Activated naive CD4-positive, alpha-beta T cell (primary cell): ENCODE measurements at places on chromosomes 13 and 19.

- DNase-seq = no peak
Observed at GRCh38 chr13:112769615-112770014, 79.8 kb downstream of the ATP11A start.

- no peak for DNase-seq
Observed at GRCh38 chr19:38093587-38093986, 130.4 kb downstream of the DPF1 start.

DNA sequence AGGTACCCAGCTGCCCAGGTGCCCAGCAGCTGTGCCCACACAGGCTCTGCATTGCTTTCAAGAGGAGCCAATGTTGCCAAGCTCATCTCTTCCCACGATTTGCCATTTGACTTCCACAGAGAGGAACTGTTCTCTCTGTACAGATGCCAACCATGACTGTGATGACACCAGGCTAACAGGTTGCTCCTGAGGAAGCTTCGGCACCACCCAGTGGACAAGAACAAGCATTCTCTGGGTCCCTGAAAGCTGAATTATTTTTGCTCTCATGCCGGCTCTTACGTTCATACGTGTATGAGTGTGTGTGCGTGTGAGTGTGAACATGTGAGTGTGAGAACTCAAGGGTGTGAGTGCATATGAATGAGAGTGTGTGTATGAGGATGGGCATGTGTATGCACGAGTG is 535.2 kb downstream of the LIG4 start:
- DNase-seq = no peak

DNA sequence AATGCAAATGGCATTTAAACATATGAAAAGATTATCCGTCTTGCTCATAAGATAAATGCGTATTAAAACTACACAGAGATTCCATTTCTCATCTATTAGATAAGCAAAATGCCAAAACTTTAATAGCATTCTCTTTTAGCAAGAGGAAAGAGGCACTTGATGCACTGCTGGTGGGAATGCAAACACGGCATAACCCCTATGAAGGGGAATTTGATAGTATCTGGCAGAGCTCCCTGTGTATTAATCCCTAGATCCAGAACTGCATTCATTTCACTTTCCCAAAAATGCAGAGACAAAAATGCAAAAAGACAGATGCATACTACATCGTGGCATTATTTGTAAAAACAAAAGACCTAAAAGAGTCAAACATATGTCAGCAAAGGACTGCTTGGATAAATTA is 193.6 kb upstream of the STARD13 start:
- no peak for DNase-seq

- no peak for DNase-seq
Observed at GRCh38 chr19:12995596-12996405, 526 bp downstream of the NFIX start.

- no peak for DNase-seq
Observed at GRCh38 chr19:39971380-39972035, 543 bp downstream of the PSMC4 start.

DNA sequence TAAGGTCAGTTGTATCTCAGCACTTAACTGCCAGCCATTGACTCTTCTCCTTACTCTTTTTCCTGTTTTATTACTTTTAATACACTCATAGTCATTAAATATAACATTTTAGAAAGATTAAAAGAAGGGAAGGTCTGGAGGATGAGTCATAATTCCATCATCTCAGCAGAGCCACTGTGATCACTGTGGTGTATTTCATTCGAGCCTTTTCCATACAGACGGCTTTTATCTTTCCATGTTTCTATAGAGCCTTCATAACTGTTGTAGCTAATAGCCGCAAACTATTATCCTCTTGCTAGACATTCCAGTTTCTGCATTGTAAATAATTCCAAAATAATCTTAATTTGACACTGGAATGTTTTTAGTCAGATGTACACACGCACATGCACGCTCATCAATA is 4.7 kb upstream of the FLT1 start:
- no peak for DNase-seq

DNA sequence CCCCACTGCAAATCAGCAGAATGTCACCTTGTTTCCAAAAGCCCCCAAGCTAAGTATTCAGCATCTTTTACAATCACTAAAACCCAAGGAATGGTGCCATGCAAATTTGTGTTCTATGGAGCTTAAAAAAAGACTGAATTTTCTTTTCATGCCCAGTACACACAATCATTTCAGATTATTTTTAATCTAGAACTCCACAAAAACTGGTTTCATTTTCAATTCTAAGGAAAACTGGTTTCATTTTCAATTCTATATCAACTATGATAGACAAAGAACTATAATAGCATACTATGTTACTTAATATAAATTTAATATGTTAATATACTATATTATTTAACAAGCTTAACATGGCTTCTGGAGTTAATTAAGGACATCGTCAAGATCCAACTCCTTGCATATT is 88.4 kb upstream of the DOCK9 start:
- no peak for DNase-seq

DNA sequence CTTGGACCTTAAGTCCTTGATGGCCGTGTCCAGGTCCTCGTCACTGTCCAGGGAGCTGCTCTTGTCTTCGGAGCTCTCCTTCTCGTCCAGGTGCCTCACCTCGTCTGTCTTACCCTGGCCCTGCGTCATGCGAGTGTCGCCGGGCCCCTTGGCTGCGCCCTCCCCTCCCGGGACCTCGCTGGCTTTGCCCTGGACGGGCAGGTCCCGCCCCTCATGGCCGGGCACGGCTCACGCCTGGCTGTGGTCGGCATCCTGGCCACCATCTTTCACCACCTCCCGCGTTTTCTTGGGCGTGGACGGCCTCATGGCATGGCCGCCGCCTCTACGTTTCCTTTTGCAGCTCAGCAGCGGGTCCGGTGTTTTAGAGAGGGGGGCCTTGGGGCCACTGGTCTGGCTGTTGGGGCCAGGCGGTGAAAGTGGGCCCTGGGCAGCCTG is 14.8 kb downstream of the RB1 start:
- DNase-seq = no peak

- DNase-seq = no peak
Observed at GRCh38 chr19:8257052-8257443, 47.9 kb downstream of the CERS4 start.

DNA sequence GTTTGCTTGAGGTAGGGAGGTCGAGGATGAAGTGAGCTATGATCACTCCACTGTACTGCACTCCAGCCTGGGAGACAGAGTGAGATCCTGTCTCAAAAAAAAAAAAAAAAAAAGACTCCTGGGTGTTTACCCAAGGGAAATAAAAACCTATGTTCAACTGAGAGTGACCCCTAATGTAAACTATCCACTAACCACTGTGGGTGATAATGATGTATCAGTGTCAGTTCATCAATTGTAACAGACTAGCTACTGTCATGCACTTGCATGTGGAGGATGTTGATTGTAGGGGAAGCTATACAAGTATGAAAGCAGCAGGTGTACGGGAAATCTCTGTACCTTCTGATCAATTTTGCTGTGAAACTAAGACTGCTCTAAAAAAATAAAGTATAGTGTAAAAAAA is 2.6 kb upstream of the CIB3 start:
- DNase-seq = no peak

GRCh38 chr13:108785844-108786243 is 156.4 kb downstream of the MYO16 start:
- no peak for DNase-seq

DNA sequence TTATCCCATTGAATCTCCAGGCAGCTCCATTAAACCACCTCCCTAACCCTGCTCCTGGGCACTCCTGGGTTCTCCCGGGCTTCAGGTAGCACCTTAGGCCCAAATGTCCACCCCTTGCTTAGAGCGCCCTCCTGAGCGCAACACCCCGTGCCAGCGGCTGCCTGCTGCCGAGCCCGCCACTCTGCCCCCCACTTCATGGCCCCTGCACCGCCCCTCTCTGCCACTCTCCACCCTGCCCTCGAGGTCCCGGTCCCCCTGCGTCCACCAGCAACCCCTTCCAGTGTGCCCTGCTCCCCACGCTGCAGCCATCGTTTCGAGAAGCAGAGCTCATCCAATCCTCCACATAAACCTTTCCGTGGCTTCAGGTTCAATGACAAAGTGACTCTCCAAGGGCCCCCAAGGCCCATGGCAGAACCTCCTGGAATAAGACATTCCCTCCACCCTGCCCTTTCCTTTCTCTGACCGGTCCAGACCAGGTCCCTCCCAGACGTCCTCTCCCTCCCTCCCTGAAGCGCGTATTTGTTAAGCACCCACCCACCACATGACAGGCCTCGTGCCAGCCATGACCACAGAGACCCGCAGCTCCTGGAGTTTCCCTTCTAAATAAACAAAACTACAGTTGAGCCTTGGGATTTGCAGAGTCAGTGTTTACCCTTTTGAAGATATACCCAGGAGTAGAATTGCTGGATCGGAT is 66.6 kb downstream of the ARHGEF18 start:
- no peak for DNase-seq

GRCh38 chr19:33191501-33191900 is 2.6 kb upstream of the LRP3 start:
- no peak for DNase-seq

DNA sequence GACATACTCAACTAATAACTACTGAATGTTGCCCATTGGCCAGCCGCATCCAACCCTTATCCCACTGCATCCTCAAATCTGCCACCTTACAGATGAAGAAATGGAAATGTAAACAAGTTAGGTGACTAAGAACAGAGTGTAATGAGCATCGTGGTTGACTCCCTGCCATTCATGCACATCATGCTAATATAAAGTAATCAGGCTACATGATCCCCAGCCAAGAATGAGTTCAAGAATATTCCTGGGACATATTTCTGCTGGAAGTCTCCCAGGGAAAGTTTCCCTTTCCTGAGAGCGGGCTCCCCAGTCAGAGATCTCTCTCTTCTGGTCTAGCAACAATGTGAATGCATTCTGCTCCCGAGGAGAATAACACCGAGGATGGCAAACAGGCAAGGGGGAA is 55.9 kb upstream of the SERP2 start:
- DNase-seq = no peak

DNA sequence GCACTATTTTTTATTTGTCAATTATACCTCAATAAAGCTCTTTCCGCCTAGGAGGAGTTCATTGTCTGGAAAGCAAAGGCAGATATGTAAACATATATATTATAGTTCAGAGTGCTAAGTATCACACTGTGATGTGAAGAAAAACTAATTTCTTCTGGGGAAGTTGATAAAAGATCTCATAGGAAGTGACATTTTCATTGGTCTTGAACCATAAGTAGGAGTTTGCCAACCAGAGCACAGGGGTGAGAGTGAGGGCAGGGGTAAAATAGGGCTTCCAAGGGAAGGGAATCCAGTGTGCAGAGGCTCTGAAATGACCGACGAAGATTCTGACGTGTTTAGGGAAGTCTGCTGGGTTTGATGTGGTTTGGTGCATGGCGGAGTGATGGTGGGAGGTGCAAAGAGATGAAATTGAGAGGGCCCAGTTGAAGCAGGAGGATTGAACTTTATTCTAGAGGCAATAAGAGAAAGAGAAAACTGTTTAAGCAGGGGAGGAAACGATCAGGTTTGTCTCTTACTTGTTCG is 780 bp upstream of the GTF2F2 start:
- DNase-seq = peak; percentile 1

DNA sequence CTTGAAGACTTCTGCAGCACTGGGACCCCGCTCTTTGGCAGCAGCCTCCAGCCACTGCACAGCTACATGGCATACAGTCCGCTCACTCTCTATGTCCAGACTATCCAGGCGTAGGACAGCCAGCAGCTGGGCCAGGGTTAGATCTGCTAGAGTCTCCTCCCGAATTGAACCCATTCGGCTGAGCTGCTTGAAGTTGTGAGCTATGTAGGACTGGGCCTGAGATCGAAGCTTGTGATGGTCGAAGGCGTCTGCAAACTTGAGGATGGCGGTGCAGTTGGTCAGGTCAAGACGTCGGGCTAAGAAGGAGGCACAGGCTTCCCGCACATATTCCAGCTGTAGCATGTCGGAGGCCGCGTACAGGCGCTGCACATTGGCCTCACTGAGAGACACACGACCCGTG is 900 bp downstream of the KBTBD7 start:
- no peak for DNase-seq

DNA sequence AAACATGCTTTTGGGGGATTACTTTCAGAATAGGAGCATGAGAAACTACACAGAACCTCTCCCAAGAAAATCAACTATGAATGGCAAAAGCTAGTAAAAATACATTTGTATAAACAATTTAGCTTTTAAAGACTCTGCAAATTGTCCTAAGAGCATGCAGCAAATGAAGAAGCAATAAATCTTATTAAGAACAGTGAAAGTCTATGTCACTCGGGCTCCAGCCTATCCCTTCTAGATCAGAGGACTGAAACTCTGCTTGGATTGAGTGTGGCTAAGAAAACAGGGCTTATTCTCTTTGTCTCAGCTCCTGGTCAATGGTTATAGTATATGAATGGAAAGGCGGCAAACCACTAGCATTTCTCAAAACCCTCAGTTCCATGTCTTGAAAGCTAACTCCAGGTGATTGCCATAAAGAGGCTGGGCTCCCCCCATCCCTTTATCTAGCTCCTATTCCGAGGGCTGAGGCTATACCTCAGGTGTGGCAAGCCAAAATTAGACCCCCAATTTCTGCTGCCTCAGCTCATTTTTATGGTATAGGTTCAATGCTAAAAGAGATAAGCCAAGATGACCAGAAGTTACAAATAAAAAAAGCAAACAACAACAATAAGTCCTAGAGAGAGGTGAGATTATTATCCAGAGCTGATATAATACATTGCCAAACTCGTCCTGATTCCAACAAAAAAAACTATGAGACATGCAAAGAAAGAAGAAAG is 953.2 kb downstream of the SLITRK6 start:
- no peak for DNase-seq

DNA sequence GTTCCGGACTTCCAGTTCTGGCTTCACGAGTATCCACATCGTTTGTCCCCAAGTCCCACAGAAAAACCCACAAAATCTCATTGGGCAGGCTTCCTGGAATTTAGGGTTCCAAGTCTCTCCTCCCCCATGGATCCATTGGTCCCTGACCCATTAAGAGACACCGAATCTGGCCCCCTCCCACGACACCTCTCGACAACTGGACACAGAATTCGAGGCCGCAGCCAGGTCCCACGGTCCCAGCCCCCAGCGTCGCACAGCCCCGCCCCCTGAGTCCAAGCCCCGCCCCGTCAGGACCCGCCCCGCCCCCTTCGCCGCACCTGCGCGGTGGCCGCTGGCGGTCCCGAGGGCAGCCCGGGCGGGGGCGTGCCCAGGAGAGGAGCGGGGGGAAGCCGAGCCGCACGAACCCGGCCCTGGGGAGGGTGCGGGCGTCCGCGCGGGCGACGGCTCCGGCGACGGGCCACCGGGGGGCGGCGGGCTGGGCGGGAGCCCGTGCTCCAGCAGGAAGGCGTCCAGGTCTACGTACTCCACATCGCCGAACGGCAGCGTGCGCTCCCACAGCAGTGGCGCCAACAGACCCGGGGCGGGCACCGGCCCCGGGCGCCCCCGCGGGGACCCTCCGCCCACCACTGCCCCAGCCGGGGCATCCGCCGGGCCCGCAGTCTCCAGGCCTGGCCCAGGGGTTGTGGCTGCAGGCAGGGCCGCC is 1.8 kb downstream of the DBP start:
- peak; percentile 67 for DNase-seq

DNA sequence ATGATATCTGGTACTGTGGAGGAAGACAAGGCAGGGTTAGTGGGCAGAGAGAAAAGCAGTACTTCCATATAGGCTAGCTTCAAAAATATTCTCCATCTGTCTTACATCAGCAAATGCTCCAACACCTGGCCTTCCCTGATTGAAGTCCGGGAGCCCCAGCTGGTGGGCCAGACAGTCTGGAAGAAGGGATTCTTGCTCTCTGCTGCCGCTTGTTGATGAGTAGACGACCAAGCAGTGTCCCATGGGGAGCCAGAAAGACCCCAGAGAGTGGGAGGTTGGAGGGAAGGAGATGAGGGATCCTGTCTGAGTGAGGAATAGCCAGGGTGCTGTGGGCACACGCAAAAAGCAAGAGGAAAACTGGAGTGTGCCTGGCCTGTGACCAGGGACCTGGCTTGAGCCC is 95.1 kb downstream of the ATP8A2 start:
- no peak for DNase-seq

- DNase-seq = no peak
Observed at GRCh38 chr19:5680084-5680436, 256 bp downstream of the MICOS13 start.
